Renal cortex interstitium (tissue), 15 donors: ENCODE measurements at places on chromosomes 2 and 18. TPM values are rescaled to one million over a fixed set of nuclear protein-coding genes. Genes with fewer than 3 reads are reported as not detected.

GPR45 gene
- polyA plus RNA-seq, result not detected

FOXI3 gene
- polyA plus RNA-seq, result 0.12 TPM

HSBP1L1 gene
- polyA plus RNA-seq, result 29.2 TPM

SNED1 gene
- 6.1 TPM for polyA plus RNA-seq

FSHR gene
- not detected for polyA plus RNA-seq

MAIP1 gene
- polyA plus RNA-seq, result 29.2 TPM

ITGB6 gene
- 19.6 TPM for polyA plus RNA-seq

ABCG8 gene
- polyA plus RNA-seq, result 1.2 TPM

NT5DC4 gene
- polyA plus RNA-seq, result 1.4 TPM
